ENCODE measurements at places on chromosomes 3 and 15. TPM values are rescaled to one million over a fixed set of nuclear protein-coding genes. Genes with fewer than 3 reads are reported as not detected.

- H3K27ac ChIP-seq, result no peak overlapping the region
- DNase-seq, result no peak
- no peaks in the 10 kb centered on the region for H3K36me3 ChIP-seq
These were observed 379.7 kb downstream of the TIGIT start for GRCh38 chr3:114673481-114673880.

- peak; percentile 83 for DNase-seq
- peak within 1 kb of the TSS; percentile 41 for H3K4me3 ChIP-seq
- H3K27me3 ChIP-seq, result peaks cover 48% of the 10 kb centered on the region
- H3K27ac ChIP-seq, result no peak within 1 kb of the TSS
These were observed at the start of gene DOCK3 for GRCh38 chr3:50674349-50675178. DOCK3 (plus strand) TSS chr3:50674927; CDS start chr3:50675264, 337 bp downstream.

- no peak overlapping the region for H3K4me3 ChIP-seq
- H3K4me1 ChIP-seq, result peaks cover 15% of the 10 kb centered on the region
- no peaks in the 10 kb centered on the region for H3K36me3 ChIP-seq
- H3K27ac ChIP-seq, result no peak overlapping the region
- H3K27me3 ChIP-seq, result no peaks in the 10 kb centered on the region
These were observed 44.1 kb downstream of the TNIK start for GRCh38 chr3:171416061-171416460.

DNA sequence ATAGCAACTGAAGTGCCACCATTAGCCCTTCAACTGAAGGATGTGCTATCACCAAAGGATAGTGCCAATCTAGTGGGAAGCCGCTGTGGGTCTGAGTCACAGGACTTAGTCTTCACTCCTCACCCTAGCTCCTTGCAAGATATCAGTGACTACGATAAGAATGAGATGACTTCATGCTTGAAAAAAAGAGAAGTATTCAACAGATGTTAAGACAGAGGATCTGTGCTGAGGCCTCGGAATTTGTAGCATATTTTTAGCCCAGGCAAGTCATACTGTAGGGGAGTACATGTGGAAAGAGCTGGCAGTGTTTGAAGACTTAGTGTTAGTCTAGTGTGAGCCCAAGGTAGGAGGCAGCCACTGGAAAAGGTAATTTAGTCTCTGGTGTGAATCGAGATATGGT, 270.7 kb upstream of the LRTM1 start:
- H3K27ac ChIP-seq, result no peak overlapping the region
- DNase-seq, result no peak
- no peaks in the 10 kb centered on the region for H3K4me1 ChIP-seq
- no peaks in the 10 kb centered on the region for H3K36me3 ChIP-seq

GRCh38 chr15:97708252-97708651, 252.3 kb upstream of the ARRDC4 start:
- H3K4me1 ChIP-seq, result no peaks in the 10 kb centered on the region
- DNase-seq, result no peak
- H3K27ac ChIP-seq, result no peak overlapping the region
- H3K4me3 ChIP-seq, result no peak overlapping the region
- no peaks in the 10 kb centered on the region for H3K36me3 ChIP-seq

- no peaks in the 10 kb centered on the region for H3K4me1 ChIP-seq
- no peaks in the 10 kb centered on the region for H3K36me3 ChIP-seq
- H3K4me3 ChIP-seq, result no peak overlapping the region
These were observed 85.3 kb upstream of the VEPH1 start for GRCh38 chr3:157588386-157589060.

DNA sequence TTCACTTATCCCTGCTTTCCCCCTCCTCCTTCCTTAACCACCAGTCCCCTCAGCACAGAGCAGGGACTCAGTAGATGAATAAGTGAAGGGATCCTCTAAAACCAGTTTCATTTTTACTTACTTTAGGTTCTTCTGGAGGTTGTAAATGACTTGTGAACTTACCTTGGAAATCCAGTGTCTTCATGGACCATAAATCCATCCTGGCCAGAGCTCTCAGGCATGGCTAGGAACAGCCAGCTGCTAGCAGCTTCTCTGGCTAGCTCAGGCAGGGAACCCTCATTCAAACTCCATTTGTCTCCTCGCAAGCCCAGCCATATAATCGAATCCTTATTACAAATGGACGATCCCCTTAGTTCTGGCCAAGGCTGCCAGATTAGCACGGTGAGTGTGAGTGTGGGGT, 78.5 kb downstream of the LRTM1 start:
- no peaks in the 10 kb centered on the region for H3K36me3 ChIP-seq
- H3K4me1 ChIP-seq, result no peaks in the 10 kb centered on the region
- H3K27me3 ChIP-seq, result no peaks in the 10 kb centered on the region
- no peak overlapping the region for H3K4me3 ChIP-seq
- DNase-seq, result no peak

- DNase-seq, result no peak
- peak overlapping the region; percentile 87 for H3K27ac ChIP-seq
- H3K36me3 ChIP-seq, result no peaks in the 10 kb centered on the region
- peaks cover 79% of the 10 kb centered on the region for H3K4me1 ChIP-seq
- no peak overlapping the region for H3K4me3 ChIP-seq
These were observed 41.5 kb downstream of the IDH2 start for GRCh38 chr15:90060797-90061196.

DNA sequence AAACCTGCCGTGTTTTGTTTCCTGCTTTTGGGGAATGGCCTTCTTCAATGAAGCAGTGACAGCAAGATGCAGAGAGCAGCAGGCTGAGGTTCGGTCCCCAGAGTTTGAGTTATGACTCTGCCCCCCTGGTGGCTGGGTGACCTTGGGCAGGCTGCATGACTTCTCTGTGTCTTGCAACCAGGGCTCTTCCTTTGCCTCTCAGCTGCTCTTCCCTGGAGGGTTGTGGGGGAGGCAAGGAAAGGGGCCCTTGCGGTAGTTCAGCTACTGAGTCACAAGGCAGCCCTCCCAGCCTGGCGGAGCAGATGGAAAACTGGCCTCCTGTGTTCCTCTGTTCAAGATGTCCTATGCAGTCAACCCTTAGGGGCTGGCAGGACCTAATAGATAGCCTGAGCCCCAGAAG, 17.1 kb downstream of the CTXND1 start:
- no peaks in the 10 kb centered on the region for H3K36me3 ChIP-seq
- no peaks in the 10 kb centered on the region for H3K27me3 ChIP-seq
- no peaks in the 10 kb centered on the region for H3K4me1 ChIP-seq
- no peak for DNase-seq
- no peak overlapping the region for H3K27ac ChIP-seq
- H3K4me3 ChIP-seq, result no peak overlapping the region

DNA sequence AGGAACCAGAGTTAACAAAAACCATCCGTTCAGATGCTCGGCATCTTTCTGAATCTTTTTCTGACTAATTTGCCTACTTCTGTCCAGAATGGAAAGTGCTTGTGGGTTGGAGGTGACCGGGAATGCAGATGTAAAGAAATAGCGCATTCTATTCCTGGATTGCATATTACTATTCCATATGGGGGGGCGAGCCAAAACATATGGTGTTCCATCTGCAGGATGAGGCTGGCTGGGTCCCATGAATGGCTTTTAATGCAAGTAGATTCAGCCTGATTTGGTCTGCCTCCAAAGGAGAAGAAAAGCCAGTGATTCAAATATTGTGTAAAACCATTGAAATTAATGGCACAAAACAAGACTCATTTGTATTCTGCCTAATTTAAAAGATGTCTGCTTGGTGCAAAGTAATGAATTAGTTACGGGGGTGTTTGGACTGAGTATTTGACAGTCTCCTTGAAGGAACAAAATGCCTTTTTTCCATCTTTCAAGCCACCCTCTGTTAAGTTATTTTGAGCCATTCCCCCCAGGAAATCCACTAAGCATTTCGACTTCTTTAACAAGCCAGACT, 99.0 kb downstream of the ST8SIA2 start:
- no peaks in the 10 kb centered on the region for H3K4me1 ChIP-seq
- H3K27me3 ChIP-seq, result peaks cover 5% of the 10 kb centered on the region
- DNase-seq, result no peak
- no peak overlapping the region for H3K4me3 ChIP-seq
- H3K36me3 ChIP-seq, result no peaks in the 10 kb centered on the region

GRCh38 chr3:154182975-154183374, 61.8 kb downstream of the ARHGEF26 start:
- H3K4me3 ChIP-seq, result no peak overlapping the region
- H3K27me3 ChIP-seq, result no peaks in the 10 kb centered on the region
- H3K36me3 ChIP-seq, result no peaks in the 10 kb centered on the region
- H3K27ac ChIP-seq, result no peak overlapping the region
- H3K4me1 ChIP-seq, result peaks cover 4% of the 10 kb centered on the region

DNA sequence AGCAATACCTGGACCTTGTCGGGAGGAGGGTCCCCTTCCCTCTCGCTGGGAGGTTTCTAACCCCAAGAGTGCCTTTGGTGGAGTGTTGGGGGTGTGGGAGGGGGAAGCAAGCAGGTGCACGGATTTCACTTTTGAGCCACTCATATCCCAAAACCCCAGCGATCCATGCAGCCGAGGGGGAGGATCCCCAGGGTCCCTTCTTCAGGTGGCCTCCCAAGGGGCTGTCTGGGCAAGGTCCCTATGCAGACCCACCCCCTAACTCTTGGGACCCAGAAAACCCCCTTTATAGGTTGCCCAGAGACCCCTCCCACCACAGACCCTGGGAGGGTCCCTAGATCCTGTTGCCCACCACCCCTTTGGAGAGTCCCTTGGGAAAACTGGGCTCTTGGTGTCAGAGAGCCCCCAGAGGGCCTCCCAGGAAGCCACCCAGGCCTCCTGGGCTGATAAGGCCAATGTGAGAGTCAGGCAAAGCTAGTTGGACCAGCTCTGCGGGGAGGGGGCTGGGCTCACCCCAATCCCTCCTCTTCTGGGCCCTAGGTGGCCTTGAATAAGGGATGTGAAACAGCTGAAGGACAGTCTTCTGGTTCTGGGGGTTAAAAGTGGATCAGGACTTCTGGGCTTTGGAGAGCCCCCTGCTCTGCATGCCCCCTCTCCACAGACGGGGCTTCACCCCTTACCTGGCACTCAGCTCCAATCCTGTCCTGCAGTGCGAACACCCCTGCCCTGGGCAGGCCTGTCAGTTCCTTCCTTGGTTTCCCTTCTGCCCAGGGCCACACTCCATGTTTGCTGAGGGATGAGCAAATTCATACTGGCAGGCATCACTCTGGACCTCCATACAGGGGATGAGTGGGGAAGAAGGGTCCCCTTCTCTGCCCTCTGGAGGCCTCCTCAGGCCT, 932 bp upstream of the PLCD1 start:
- peaks cover 28% of the 10 kb centered on the region for H3K4me1 ChIP-seq
- no peaks in the 10 kb centered on the region for H3K27me3 ChIP-seq
- H3K27ac ChIP-seq, result peak overlapping the region; percentile 91
- peak overlapping the region; percentile 83 for H3K4me3 ChIP-seq
- DNase-seq, result peak; percentile 64

DNA sequence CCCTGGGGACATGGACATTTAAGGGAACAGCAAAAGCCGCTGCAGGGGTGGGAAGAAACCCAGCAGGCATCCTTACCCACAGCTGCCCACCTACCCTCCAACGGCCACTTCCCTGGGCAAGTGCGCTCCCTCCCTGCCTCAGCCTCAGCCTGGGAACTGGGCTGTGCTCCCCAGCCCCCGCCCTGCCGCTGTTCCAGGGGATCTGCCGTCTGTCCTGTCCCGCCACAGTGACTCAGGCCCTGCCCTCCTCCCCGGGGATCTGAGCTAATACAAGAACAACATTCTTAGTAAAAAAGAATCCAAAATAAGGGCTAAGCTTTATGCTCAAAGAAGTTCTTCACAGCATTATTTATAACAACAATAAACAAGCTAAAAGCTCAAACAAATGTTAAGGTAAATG, 7.4 kb upstream of the IQSEC1 start:
- no peaks in the 10 kb centered on the region for H3K4me1 ChIP-seq
- H3K27ac ChIP-seq, result no peak overlapping the region
- no peak overlapping the region for H3K4me3 ChIP-seq
- no peak for DNase-seq

- no peak overlapping the region for H3K4me3 ChIP-seq
- H3K36me3 ChIP-seq, result peaks cover 42% of the 10 kb centered on the region
These were observed 16.6 kb upstream of the NIT2 start for GRCh38 chr3:100317912-100318311.

DNA sequence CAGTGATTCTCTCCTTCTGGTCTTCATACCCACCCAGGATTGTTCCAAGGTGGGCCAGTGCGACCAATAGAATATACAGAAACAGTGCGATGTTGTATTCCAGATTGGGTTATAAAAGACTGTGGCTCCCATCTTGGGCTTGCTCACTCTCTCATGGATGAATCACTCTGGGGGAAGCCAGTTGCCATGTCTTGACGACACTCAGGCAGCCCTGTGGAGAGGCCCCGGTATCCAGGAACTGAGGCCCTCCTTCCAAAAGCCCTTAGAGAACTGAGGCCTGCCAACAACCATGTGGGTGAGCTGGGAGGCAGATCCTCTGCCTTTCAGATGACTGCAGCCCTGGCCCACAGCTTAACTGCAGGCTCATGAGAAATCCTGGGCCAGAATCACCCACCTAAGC, 57.2 kb downstream of the SH3GL3 start:
- no peak overlapping the region for H3K27ac ChIP-seq
- H3K36me3 ChIP-seq, result no peaks in the 10 kb centered on the region

GRCh38 chr3:188752850-188753249, 418.9 kb upstream of the TPRG1 start:
- DNase-seq, result no peak
- H3K27ac ChIP-seq, result no peak overlapping the region
- H3K4me3 ChIP-seq, result no peak overlapping the region
- no peaks in the 10 kb centered on the region for H3K27me3 ChIP-seq
- H3K4me1 ChIP-seq, result no peaks in the 10 kb centered on the region

- no peak for DNase-seq
- no peak overlapping the region for H3K4me3 ChIP-seq
- H3K36me3 ChIP-seq, result no peaks in the 10 kb centered on the region
- no peaks in the 10 kb centered on the region for H3K4me1 ChIP-seq
- H3K27ac ChIP-seq, result no peak overlapping the region
- H3K27me3 ChIP-seq, result no peaks in the 10 kb centered on the region
These were observed 129.7 kb downstream of the TJP1 start for GRCh38 chr15:29692527-29692926.

- no peaks in the 10 kb centered on the region for H3K4me1 ChIP-seq
- no peak for DNase-seq
- no peak overlapping the region for H3K4me3 ChIP-seq
- no peak overlapping the region for H3K27ac ChIP-seq
- H3K27me3 ChIP-seq, result no peaks in the 10 kb centered on the region
These were observed 107.2 kb downstream of the CHST2 start for GRCh38 chr3:143226678-143227291.

The PLA2G4E gene
- total RNA-seq, result 1.5 TPM

The SERPINI2 gene
- total RNA-seq, result not detected

The GABRR3 gene
- total RNA-seq, result not detected

The HES1 gene
- 43.6 TPM for total RNA-seq

The WNT7A gene
- total RNA-seq, result 6.6 TPM

The SCG5 gene
- 0.96 TPM for total RNA-seq

The HESX1 gene
- 1.2 TPM for total RNA-seq

The FBXO40 gene
- 0.09 TPM for total RNA-seq

The RHCG gene
- total RNA-seq, result not detected
